ENCODE measurements at places on chromosomes 6 and 20.

- DNase-seq, result no peak
These were observed 16.0 kb upstream of the ATRN start for GRCh38 chr20:3454831-3455230.

- DNase-seq, result no peak
These were observed 10.2 kb upstream of the MTG2 start for GRCh38 chr20:62172666-62173065.

- DNase-seq, result no peak
These were observed 159.5 kb downstream of the JARID2 start for GRCh38 chr6:15405129-15406068.

DNA sequence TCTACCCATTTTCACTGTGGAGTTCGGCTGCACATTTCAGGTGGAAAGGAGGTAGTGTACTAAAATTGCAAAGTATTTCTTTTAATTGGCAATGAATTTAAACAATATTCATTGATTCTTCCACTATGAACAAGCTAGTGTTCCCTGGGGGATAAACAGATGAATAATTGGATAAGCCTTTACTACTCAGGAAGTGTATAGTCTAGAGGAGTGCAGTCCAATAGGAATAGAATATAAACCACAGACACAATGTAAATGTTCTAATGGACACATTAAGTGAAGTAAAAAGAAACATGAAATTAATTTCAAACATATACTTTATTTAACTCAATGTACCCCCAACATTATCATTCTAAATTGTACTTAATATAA lies 28.7 kb downstream of the SGK1 start:
- DNase-seq, result peak; percentile 71

- DNase-seq, result no peak
These were observed 201.5 kb upstream of the ECI2 start for GRCh38 chr6:4336778-4337442.

DNA sequence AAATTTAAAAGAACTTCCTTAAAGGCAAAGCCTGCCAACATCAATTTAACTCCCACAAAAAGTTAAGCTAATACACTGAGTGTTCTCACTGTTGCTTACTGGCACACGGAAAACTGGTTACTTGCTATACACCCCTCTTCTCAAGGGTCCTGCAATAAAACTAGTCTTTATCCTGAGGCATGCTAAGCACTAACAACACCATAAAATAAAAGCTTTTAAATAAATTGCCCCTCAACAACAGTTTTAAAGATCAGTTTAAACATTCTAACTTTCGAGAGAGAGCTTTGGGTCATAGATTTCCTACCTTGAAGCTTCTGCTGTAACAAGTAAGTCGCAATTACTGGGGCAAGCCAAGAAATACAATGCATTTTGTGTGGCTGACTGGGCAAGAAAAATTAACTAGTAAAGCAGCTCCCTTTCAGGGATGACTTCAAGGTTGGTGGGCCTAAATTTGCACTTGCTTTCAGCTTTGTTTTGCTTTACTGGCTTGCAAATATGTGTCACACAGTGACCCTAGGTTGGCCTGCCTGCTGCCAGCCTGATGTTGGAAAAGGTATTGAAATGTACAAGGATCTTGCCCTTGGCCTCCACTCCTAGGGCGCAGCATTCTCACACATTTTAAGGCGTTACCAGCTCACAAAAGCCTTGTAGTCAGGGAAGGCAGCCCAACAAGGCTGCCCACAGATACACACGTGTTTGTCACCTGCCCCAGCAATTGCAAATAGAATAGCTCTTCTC lies 4.0 kb upstream of the HEY2 start:
- no peak for DNase-seq

DNA sequence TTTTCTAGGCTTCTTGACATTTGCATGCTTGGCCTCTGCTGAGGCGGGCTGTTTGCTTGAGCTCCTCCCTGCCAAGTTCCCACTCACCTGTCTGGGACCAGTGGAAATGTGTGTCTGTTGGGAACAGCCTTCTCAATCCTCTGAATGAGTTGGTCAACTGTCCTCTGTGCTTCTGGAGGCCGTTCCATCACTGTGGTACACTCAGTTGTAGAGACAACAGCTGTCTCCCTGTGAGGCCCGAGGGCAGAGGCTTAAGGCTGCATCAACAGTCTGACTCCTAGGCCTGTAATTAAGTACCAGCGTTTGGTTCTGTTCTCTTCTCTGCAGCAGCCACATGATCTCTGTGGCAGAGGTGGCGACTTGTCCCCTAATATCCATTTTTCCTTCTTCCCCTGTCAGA lies 110.9 kb downstream of the CDC5L start:
- peak; percentile 27 for DNase-seq

GRCh38 chr6:157481865-157482249 lies 100.9 kb downstream of the ZDHHC14 start:
- DNase-seq, result no peak

- DNase-seq, result no peak
These were observed 84.1 kb downstream of the SNX5 start for GRCh38 chr20:17884307-17885003.

GRCh38 chr20:33790566-33790965 lies 20.6 kb upstream of the CHMP4B start:
- DNase-seq, result peak; percentile 33

DNA sequence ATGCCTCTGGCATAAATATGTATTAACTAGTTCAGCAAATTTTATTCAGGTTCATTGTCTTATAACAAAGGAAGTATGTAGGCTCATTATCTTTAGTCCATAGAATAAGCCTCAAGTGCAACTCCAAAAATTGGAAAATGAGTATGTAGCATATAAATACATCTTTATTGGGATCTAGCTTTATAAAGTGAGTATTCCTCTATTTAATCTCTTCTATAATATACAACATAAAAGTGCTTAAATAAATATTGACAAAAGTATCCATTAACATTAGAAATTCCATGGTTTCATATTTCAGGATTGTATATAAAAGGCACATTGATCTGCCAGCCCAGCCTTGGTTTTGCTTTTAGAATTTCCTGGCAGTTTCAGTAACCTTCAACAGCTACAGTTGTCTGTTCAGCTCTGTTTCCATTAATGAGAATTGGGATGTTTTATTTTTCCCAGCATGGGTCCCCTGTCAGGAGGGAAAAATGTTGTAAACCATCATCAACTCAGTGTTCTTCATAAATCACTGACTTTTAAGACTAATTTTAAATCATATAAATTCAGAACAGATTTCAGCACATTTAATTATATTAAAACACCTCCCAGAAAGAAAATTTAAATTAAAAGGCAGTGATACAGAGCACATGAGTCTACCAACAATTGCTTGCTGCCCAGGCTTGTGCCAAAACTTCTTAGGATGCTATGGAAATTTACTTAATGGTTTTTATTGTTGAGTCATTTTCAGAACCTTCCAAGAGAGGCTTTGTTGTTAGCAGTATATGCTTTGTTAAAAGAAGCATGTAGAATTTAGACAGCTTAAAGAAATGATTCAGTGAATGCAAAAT lies 119.7 kb downstream of the ADGRG6 start:
- DNase-seq, result no peak

DNA sequence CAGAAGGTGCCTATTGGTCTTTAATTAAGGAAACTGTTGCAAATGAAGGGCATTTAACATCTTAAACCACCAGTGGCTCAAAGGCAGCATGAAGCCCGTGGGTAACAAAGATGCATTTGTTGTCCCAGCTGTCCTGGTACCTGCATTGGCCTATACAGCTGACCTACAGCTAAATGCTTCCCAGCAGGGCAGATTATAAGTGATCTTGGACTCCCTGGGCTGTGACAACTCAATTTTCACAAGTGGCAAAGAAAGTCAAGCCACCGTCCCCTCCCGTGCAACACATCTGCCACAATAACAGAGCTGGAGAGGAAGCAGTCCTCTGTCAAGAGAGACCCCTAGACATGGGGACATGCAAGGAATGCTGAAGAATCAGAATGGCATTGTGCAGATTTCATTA lies 31.5 kb upstream of the EDN3 start:
- no peak for DNase-seq

- no peak for DNase-seq
These were observed 567.3 kb upstream of the BTBD3 start for GRCh38 chr20:11350126-11351005.

DNA sequence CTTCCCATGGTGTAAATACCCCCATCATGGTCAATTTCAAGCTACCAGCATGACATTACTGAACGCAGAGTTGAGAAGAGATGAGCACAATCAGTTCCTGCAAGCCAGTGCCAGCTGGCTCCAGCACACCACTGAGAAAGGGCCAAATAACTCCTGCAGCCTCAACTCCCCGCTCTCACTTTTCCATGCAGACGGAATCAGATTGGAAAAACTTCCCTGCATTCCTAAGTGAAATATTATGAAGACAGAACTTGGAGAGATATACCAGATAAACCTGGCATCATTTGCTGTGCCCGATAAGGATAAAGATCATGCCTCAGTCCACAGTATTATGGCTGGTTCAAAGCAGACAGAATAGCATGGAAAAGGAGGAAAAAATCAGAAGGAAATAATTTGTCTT lies 56.7 kb downstream of the FILIP1 start:
- no peak for DNase-seq

GRCh38 chr6:5506597-5506996 lies 245.3 kb downstream of the FARS2 start:
- no peak for DNase-seq

DNA sequence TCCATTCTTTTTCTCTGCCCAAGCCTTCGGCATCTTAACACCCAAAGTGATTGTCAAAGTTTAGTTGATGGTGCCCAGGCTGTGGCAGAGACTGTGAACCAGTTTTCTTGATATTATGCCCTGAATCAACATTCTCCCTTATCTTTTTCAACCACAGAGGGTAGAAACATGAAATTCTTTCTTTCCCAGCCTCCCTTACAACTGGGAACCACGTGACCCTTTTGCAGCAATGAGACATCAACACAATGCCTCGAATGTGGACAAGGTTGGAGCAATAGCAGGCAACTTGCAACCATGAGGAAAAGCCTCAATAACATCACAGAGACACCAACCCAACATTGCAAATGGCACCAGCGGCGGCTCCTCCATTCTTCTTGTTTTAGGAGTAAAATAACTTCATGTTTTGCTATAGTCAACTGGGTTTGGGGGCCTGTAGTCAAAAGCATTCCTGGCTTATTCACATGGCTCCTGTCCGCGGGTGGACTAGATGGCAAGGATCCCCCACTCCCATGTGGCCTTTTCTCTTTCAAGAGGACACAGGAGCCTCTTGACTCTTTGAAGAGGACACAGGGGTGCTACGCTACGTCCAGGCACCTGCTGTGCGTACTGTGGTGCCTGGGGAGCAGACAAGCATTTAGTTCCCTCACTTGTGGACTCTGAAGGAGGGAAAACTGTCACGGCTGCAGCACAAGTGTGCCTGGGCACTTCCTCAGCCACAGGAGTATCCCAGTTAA lies 90.5 kb downstream of the NOL4L start:
- DNase-seq, result no peak

DNA sequence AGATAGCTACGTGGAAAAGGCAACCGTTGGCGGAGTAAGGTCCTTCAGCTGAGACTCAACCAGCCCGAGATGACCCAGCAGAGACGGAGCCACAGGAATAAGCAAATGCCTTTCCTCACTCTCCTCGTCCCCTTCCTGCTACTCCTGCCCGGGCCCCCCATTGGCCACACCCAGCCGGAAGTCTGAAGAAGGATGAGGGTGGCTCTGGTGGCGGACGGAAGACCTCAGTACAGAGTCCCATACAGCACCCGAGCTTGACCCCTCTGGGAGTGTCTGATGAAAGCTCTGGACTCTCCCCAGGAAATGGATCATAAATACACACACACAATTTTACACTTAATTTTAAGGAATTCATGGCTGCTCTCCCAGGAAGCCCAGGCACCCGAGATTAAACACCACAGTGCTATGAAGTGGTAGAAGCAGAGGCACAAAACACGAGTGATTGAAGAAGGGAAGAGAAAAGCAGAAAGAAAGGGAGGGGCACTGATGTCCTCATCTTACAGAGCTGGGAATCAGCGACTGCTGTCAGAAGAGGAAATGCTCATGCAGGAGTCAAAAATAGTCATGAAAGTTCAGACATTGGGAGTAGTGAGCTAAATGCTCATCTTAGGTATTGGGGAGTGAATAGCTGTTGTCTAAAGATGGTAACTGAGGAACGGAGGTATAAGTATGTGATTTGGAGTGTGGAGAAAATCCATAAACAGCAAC lies 125.6 kb downstream of the BANF2 start:
- DNase-seq, result no peak

- peak; percentile 63 for DNase-seq
These were observed 1.1 kb downstream of the LRRC1 start for GRCh38 chr6:53795702-53796450.

- peak; percentile 96 for DNase-seq
These were observed 489.8 kb upstream of the MANEA start for GRCh38 chr6:95087394-95088097.

GRCh38 chr20:32285082-32285620 lies 7.7 kb downstream of the KIF3B start:
- no peak for DNase-seq

- no peak for DNase-seq
These were observed 47.2 kb downstream of the METTL24 start for GRCh38 chr6:110310861-110311446.

- peak; percentile 73 for DNase-seq
These were observed 5.5 kb upstream of the CD40 start for GRCh38 chr20:46112430-46113112.

GRCh38 chr6:11164717-11165646 lies 53.5 kb upstream of the ERVFRD-1 start:
- no peak for DNase-seq

DNA sequence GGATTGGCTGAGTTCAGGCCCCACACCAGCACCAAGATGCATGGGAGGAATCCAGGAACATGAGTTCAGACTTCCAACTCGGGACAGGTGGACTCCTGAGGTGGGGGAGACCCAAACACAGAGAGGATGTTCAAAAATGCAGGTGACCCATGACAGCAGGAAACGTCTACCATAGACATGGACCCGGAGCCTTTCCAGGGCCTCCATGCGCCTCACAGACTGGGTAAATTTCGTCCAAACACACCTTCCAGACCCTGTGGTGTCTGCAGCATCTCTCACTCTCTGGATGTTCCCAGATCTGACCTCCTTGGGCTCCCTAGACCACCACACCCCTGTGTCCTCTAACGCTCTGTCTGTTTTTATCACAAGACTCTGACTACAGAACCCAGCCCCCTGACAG lies 87.7 kb downstream of the PXDC1 start:
- DNase-seq, result no peak

DNA sequence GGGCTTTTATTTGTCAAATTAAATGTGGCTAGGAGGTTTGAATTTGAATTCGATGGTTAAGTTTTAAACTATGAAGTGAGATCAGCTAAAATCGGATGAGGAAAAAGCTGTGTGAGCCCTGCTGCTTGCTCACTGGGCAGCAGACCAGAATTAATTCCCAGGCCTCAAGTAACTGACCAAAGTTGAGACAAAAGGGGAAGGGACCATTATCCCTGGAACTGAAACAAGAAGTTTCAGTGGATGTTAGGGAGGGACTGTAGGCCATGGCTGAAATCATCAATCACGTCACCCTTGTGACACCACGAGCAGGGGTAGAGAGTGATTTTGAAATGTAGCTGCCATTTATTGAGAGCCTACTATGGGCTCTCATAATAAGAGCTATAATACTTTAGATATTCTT lies 7.0 kb upstream of the PRSS35 start:
- no peak for DNase-seq

- DNase-seq, result no peak
These were observed 447.0 kb downstream of the LMBRD1 start for GRCh38 chr6:69349771-69350170.

- no peak for DNase-seq
These were observed 601.7 kb upstream of the ARID1B start for GRCh38 chr6:156175433-156175832.
